Dermis blood vessel endothelial cell (primary cell): ENCODE measurements at places on chromosomes 13 and 19.

DNA sequence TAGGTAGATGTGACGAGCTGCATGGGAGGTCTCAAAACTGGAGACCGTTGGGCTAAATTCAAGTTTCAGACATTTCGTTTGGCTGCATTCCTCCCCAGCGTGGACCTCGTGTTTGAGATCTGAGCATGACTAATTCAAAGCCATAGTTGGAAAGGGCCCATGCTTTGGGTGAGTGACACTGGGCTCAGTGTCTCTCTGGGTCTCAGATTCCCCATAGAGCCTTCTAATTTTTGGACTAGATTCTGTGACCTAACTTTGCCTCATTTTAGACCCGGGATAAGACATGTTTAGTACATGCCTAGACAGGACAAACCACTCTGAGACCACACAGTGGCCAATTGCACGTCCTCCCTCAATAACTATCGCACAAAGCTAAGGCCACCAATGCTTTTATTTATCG, 16.6 kb downstream of the CKM start:
- no peak for DNase-seq

DNA sequence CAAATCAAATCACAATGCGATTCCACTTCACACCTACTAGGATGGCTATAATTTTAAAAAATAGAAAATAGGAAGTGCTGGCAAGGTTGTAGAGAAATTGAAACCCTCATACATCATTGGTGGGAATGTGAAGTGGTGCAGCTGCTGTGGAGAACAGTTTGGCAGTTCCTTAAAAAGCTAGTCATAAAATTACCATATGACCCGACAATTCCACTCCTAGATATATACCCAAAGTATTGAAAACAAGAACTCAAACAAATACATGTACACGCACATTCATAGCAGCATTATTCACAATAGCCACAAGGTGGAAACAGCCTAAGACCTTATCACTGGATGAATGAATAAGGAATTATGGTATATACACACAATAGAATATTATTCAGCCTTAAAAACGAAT, 12.0 kb downstream of the HMGB1 start:
- DNase-seq: peak; percentile 41

- peak; percentile 61 for DNase-seq
These were observed 1.5 kb upstream of the CEACAM5 start for GRCh38 chr19:41706741-41707501.

GRCh38 chr13:114259974-114260373, 21.4 kb upstream of the UPF3A start:
- no peak for DNase-seq

GRCh38 chr13:113660066-113660465, 2.1 kb upstream of the ATP4B start:
- DNase-seq: no peak

- DNase-seq: no peak
These were observed 727 bp downstream of the CD37 start for GRCh38 chr19:49335784-49336481.

DNA sequence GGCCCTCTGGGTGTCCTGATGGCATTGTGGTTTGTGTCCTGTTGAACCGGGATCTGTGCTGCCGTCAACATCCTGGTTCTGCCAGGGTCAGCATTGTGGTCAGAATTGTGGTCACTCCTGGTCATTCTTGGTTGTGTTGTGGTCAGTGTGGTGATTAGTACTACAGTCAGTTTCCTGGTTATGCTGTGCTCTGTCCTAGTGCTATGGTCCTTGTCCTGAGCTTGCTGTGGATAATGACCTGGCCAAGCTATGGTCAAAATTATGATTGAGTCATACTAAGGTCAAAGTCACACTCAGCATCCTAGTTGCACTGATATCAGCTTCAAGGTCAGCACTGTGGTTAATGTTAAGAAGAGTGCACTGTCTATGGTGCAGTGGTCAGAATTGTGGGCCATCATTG, 4.5 kb upstream of the OLFM2 start:
- no peak for DNase-seq

DNA sequence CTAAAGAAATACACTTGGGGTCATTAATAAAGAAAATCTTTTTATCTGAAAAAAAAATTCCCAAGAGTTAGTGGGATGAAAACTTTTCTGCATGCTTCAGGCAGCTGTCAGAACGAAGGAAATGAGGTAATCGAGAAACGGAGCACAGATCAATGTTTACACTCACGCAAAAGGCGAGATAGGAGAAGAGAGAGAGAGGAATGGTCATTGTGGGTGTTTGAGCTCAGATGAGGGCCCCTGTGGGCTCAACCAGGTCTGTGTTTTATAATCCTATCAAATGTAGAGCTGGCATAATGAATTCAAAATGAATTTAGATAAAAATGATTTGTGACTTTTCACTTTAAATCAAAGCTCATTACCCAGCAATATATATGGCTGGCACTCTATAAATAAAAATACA, 6.3 kb upstream of the RXFP2 start:
- DNase-seq: peak; percentile 28

DNA sequence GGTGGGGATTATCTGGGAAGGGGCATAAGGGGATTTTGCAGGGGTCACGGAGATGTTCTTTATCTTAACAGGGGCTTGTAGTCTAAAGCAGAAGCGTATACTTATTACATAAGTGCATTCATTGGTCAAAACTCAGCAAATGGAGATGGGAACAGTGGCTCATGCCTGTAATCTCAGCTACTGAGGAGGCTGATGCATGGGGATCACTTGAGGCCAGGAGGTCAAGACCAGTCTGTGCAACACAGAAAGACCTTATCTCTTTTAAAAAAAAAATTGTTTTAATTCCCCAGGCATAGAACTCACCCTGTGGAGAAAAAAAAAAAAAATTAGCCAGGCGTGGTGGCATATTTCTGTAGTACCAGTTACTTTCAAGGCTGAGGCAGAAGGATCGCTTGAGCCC, 18.9 kb downstream of the FAM187B start:
- no peak for DNase-seq

- DNase-seq: no peak
These were observed 139.1 kb upstream of the SERP2 start for GRCh38 chr13:44234566-44234965.

- DNase-seq: no peak
These were observed 549.6 kb downstream of the PCDH17 start for GRCh38 chr13:58181111-58181510.

DNA sequence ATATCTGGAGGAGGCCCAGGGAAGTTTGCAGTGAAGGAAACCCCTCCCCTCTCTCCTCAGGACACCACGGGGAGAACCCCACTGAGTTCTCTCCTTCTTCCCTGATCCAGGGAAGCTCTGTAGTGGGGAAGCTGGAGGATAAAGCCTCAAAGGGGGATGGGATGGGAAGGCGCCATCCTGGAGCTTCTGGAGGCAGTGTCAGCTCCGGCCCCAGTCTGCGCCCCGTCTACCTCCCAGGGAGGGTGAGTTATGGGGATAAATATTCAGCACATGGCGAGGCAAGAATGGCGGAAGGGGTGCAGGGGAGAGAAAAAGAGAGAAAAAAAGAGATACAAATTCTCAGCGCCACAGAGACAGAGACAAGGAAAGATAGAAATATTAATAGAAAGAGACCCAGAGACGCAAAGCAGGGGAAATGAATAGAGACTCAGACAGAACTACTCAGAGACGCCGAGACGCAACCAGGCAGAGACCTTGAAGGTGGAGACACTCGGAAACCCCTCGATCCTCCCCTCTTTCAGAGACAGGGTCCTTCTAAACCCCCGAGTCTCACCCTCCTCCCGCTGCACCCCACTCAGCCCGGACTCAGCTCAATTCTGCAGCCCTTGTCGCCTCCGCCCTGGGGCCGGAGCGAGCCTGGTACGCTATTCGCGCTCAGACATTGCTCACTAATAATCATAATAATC, 23.6 kb downstream of the OLFM2 start:
- DNase-seq: no peak

- DNase-seq: no peak
These were observed 1.3 kb downstream of the DOCK6 start for GRCh38 chr19:11260996-11261395.

DNA sequence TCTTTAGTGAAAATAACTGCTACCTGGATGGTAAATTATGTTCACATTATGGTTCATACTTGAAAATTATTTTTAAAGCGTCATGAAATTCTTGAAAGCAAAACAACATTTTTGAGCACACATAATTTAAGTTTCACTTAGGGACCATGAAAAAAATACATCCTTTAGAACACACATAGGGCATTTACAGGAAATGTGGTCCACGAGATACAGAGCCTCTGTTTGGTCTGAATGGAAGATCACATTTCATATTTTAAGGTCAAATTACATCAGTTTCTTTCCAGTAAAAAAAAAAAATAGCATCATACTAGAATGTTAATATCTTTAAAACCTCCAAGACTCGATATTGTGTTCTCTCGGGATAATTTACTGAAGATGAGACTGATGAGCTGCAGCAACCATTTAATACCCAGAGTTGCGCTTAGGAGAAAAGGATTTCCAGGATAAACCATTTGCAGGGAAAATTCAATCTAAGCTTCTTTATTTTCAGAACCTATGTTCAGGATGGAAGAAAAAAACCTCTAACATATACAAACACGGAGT, 720.7 kb downstream of the DIAPH3 start:
- peak; percentile 45 for DNase-seq

DNA sequence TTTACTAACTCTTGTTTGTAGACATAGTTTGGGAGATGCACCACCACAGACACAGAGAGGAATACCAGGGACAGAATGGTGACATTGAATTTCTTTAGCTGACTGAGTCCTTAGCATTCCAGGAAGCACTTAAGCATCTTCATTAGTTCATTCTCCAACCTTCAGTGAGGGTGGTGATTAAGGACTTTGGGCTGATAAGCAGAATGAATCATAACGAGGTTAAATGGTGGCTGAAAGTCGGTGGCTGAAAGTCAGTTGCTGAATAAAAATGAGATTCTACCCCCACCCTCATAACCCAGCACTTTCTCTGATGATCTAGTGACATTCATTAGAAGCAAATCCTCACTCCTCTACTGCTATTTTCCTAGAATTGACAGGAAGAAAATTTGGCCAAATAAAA, 10.6 kb downstream of the PCDH8 start:
- DNase-seq: no peak

- DNase-seq: peak; percentile 68
These were observed 97.3 kb downstream of the SERP2 start for GRCh38 chr13:44470638-44471562.

GRCh38 chr19:11552666-11553372, 6.2 kb downstream of the ELOF1 start:
- DNase-seq: no peak

GRCh38 chr13:94712287-94712811, at the start of gene SOX21:
SOX21 (minus strand) TSS chr13:94712545; CDS start chr13:94712049, 496 bp downstream.
- DNase-seq: peak; percentile 31

- DNase-seq: no peak
These were observed 62.4 kb upstream of the SERP2 start for GRCh38 chr13:44311011-44311780.

GRCh38 chr19:29480507-29480906, 45.3 kb upstream of the VSTM2B start:
- no peak for DNase-seq

DNA sequence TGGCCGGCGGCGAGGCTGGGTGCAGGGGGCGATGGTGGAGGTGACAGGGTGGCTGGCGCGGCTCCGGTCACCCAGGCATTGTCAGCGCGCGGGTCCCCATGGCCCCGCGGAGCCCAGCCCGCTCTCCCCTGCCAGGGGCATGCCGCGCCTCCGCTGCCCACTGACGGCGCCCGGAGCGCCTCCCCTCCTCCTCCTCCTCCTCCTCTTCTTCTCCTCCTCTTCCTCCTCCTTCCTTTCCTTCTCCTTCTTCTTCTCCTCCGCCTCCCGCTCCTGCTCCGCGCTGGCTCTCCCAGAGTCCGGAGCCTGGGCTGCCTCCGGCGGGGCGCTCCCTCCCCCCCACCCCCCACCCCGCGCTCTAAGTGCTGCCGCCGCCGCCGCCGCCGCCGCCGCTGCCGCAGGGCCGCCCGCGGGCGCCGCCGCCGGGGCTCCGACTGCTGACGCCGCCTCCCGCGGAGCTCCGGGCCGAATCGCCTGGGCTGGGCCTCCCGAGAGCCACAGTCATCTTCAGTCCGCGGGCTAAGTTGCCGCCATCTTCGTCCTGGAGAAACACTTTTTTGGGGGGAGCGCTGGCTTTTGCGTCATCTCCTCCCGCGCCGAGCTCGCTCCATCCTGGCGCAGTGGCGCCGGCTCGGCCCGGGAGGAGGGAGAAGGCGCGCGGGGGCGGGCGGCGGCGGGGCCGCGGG, 348.3 kb downstream of the LIG4 start:
- DNase-seq: peak; percentile 58

DNA sequence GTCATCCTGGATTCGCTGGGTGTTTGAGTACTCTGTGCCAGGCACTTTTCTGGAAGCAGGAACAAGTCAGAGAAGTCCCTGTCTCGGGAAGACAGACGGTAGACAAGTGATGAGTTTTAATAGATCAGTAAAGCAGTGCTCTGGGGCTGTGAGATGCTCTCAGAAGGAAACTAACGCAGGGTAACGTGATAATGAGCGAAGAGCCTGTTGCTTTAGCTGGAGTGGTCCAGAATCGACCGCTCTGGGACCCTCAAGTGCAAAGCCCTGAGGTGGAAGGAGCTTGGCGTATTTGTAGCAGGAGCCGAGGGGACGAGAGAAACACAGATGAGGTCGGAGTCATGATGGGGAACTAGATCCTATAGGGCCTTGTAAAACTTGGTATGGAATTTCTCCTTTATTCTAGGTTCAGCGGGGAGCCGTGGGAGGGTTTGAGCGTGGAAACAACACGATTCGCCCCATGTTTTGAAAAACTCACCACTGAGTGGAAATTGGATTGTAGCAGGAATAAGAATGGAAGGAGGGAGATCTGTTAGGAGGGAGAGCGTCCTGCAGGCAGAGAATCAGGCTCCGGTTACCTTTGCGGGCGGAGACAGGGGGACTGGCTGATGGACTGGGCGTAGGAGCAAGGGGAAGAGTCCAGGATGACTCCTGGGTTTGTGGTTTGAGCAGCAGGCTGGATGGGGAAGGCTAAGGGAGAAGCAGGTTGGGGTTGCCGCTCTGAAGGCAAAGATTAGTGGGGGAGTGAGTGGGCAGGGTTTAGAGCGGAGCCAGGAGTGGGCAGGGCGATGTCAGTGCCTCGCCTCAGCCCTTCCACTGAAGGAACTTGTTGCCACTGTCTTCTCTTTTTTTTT, 763 bp downstream of the POLD1 start:
- no peak for DNase-seq

- DNase-seq: no peak
These were observed 669.9 kb upstream of the PCDH20 start for GRCh38 chr13:62085337-62086229.

DNA sequence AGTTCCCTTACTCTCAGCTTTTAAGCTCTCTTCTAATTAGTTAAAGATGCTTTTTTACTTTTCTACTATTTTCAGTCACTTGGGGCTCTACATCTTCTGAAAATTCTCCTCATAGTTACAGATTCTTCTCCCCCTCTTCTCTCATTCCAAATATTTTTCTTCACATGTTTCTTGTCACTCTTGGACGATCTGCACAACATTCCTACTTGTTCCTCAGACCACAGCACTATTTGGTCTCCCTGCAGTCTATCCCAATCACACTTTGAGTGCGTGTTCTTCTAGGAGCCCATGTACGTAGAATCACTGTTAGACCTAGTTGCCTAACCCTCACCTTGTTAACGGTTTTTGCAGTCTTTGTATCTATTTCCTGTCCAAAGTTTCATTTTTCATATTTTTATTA, 222.5 kb upstream of the SPRY2 start:
- DNase-seq: no peak
